RWPE1 (cell line): ENCODE measurements at places on chromosomes 1 and 21.

DNA sequence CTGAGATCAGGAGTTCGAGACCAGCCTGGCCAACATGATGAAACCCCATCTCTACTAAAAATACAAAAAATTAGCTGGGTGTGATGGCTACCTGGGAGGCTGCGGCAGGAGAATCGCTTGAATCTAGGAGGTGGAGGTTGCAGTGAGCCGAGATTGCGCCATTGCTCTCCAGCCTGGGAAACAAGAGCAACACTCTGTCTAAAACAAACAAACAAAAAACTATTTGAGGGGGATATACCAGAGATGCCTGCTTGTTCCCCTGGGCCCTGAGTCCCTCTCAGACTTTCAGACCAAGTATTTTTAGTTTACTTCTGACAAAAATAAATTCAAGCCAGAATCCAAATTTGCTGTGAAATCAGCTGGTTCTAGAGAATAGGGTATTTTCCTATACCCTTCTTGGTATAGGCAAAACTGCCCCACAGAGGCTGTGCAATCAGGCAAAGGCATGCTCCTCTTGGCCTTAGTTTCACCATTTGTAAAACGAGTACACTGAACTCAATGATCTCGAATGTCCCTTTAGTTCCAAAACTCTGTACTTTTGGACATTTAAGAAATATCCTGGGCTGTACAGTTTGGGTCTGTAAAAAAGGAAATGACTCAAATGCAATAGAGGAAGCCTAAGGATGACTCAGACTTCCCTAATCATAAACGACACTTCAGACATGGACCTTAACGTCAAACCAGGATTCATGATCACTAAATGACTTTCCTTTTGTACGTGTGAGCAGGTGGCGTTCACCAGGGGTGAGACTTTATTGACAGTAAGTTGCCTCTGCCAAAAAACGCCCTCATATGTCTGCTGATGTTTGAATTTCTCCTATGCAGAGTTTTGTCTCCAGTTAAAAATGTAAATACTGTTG is 16.1 kb downstream of the ENSA start:
- peak; percentile 71 for DNase-seq

- DNase-seq: no peak
Observed at GRCh38 chr1:6869545-6869944, 84.3 kb downstream of the CAMTA1 start.

DNA sequence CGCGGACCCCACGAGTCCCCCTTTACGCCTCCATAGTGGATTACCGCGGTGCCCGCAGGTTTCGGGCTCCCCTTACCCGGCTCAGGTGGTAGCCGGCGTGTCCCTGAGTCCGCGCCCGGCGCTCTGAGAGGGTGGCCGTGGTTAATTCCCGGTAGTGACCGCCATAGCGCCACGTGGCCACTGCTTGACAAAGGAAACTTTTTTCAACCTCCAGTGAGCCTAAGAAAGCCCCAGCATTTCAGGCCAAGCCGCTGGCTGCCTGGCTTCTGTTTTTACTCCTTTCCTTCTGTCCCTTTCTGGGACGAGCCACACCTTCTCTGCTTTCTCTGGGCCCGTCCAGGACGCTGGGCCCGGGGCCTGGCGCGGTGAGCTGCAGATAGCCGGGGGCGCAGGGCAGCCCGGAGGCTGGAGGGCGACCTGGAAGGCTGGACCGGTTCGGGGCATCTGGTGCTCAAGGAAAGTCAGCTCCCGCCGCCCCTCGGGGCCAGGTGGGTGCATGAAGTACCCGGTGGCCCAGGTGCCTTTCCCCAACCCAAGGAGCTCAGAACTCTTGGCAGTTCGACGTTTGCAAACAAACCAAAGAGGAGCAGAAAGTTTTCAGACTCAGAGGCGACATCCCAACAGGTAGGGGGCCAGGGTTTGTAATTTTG is 540 bp upstream of the C1orf198 start:
- DNase-seq: no peak

DNA sequence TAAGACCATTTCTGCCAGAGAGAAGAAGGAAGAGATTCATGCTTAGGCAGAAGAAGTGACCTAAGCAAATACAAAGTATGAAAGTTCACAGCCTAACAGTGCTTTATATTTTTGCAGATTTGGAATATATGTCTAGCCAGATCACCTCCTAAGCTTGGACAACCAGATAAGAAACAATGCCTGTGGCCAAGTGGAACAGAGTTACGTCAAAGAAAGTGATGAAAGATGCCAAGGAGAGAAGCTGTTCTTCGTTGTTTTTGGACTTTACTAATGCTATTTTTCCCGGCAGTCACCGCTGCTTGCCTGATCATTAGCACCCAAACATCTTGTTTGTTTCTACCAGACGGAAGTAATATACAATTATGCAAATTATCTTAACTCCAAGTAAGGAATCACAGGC is 489.2 kb upstream of the C1orf87 start:
- no peak for DNase-seq

DNA sequence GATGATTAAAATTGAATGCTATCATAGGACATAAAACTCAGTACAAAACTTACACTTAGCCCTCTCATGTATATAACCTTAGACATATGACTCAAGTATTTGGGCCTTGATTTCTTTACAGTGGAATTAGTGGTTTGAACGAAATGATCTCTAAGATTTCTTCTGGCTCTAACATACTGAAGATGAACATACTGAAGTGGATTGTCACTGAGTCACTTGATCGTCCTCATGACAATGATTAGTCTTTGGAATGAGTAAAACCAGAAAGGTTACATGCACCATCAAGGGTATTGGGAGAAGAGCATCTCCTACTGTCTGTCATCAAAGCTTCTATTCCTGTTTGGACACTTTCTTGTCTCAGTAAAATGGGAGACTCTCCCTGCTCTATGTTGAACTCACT is 17.4 kb downstream of the FMN2 start:
- DNase-seq: no peak

DNA sequence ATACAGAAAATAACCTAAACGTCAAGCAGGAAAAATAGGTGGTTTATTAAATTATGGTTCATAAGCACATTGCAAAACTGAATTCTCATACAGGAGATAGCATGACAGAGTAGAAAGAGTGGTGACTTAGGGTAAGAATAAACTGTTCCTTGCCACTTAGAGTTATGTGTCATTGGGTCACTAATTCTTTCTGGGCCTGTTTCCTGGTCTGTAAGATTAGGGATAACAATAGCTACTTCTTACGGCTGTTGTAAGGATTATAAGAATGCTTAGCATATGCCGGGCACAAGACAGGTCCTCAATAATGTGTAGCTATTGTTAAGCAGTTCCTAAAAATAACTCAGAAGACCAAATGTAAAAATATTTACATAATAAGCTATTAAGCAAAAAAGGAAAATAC is 24.2 kb downstream of the SNRNP40 start:
- no peak for DNase-seq

DNA sequence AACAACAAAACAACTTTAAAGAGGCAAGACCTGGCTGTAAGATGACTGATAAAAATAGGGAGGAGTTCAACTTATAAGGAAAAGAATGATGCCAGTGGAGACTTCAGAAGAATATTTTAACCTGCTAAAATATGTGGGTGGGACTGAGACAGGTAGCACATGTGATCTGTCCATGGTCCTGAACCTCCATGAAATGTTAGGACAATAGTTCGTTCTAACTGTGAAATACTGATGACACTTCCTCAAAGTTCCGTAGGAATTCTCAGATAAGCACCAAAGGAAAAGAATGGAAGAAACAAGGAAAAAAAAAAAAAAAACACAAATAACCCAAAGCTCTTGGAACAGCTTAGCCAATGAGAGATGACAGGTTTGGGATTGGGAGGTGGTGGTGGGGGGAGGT is 44.7 kb downstream of the CDC42BPA start:
- peak; percentile 56 for DNase-seq

GRCh38 chr21:37419228-37419906 is 52.8 kb downstream of the DYRK1A start:
- no peak for DNase-seq

DNA sequence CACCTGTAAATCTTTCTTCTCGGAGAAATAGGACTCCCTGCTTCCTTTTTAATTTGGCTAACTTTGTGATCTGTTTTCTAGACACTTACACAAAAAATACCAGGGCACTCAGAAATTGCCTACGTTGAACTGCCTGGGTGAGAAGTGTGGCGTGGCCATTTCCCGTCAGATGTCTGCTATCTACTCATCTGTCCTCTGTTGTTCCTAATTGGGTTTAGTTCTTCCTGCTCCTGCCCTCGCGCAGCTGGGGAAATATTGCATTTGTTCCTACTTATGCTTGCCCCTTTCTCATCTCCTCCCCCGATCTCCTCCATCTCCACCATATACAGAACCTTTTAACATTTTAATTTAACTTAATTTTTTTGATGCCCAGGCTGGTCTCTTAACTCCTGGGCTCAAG is 55.1 kb downstream of the CD58 start:
- DNase-seq: no peak

DNA sequence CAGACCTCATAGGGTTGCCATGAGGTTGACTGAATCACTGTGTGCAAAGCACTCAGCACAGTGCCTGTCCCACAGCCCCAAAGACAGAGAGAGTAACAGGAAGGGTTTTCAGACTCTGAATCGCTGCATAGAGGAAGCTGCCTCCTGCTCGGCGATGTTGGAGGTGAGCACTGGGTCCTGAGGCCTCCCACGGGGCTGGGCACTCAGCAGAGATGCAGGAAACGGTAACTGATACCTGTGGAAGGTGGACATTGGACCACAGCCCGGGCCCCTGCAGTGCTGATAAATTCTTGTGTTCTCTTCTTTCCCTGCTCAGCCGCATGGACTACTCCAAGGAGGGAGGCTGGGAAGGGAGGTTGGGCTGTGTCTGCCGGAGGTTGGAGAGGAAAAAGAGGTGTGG is 389.7 kb downstream of the PTPRU start:
- DNase-seq: no peak

DNA sequence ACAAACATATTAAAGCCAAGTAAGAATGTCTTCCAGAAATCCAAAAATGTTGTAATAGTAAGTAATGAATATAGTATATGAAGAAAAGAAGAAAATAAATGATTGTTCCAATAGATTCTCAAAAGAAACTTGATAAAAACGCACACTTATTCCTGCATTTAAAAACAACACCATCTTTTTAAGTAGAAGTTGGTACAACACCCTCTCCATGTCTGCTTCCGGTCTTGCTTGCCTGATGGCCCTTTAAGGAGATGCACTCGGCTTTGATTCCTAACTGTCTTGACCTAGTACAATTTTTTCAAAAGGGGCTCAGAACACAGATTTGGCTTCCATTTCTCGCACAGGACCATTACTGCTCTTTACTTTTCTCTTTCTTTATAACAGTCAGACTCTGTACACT is 9.0 kb downstream of the CLCA1 start:
- DNase-seq: no peak

- DNase-seq: no peak
Observed at GRCh38 chr1:178503849-178504248, 7.1 kb upstream of the CLEC20A start.

DNA sequence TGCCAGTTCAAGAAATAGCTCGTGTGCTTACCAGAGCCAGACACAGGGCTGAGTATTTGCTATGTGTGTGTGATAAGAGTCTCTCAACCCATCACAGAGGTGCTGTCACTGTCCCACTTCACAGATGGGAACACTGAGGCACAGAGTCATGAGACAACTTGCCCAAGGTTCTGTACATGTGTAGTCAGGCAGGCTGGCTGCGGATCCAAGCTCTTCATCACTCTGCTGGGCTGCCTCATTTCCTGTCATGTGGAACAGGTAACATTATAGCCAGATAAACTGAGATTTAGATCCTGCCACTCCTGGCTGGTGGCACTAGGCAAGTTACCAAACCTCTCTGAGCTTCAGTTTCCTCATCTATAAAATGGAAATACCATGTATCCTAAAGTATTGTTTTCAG is 77.8 kb downstream of the ITPKB start:
- DNase-seq: no peak

GRCh38 chr1:171438441-171438840 is 46.9 kb upstream of the PRRC2C start:
- peak; percentile 83 for DNase-seq

- DNase-seq: no peak
Observed at GRCh38 chr1:172471666-172472065, 27.8 kb upstream of the PIGC start.

DNA sequence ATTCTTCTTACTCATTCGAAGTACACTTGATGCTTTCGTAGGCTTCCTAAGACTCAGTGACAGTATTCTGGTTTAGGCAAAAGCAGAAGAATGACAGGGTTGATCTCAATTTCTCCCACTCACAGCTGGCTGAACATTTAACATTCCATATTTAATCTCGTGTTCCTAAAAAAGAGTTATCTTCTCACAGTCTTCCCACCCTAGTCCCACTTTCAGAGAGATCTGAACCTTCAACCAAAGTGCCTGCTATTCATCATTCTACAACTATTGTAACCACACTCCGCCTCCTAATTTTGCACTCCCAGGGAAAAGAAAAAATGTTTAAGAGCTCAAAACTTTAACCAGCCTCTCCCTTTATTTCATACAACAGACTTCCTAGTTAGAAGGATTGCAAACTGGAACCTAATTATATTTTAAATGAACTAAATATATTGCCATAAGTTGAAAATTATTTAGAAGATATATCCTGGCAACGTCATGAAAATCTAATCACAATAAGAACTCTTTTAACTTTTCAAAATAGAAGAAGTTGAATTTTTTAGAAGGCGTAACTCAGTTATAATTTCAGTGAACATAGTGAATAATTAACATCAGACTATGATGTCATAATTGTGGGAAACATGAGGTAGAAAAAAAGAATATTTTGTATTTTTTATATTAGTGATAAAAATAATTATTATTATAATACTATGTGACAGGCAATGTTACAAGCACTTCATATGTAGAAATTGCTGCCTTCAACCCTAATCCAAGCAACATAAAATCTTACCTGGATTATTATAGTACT is 540.9 kb upstream of the ADGRL2 start:
- no peak for DNase-seq

GRCh38 chr21:34890724-34891612 is 158.1 kb downstream of the RUNX1 start:
- DNase-seq: no peak

DNA sequence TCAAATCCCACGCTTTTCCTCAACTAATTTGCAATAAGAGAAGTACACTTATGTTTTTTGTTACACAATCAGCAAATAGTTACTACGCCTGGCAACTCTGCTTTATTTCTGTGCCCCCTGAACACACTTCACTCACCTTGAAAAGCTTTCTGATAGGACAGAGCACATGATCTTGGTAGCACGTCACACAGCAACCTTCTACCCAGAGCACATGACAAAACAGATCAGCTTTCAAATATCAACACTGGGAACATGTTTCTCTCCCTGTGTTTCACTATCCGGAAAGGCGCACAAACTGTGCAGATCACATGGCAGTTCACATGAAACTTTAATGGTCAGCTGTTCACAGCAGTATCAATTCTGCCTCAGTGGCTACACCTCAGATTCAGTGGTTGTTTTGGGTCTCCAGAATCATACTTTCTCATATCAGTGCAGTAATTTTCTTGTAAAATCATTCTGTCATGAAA is 2.2 kb downstream of the SLC19A2 start:
- DNase-seq: no peak

DNA sequence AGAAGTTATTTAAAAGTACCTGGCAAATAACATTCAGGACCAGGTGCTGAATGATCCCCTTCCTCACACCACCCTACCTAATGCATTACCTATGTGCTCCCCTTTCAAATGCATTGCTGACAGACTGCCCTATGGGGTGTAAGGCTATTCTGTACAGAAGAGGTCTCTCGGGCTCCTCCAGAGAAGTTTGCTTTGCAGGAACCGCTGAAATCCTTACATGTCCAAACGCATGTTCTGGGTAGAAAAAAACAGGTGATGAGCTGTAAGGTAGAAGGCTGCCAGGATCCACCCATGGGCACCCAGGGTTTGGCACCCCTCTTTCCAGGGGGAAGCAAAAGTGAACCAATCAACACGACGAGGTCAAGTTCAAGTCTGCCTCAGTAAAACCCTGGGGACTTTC is 58.3 kb upstream of the TARBP1 start:
- DNase-seq: no peak

- DNase-seq: no peak
Observed at GRCh38 chr1:209746451-209747165, 9.2 kb upstream of the TRAF3IP3 start.
